ENCODE measurements at places on chromosomes 6 and 20.

- no peak for DNase-seq
Observed at GRCh38 chr6:12075067-12075563, 63.0 kb downstream of the HIVEP1 start.

DNA sequence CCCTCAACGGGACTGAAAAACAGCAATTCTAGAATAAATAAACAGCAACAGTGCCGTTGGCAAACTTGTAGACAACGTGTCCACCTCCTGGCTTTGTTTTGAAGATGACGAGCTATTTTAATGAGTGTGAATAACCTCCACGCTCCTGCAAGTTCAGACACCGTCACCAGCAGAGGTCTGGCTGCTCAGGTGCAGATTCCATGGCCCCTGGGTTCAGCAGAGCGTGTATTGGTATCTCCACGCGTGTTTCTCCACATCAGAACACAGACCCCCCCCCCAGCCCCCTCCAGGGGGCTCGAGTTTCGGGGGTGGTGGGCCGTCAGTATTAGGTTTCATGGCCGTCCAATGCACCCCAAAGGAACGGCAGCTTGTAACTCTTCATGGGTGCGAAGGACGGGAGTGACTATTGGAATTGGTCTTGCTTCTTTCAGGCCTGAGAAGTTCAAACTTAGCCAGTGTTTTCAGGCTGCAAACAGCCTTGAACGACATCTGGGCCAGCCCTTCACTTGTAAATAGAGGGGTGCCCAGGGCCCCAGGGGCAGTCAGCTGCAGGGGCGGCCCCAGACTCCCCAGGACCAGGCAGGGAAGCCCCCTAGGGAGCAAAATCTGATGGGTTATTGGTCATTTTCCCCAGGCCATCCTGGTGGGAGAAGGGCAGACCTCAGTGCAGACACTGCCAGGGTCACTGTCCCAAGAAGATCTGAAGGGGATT lies 308.6 kb downstream of the TAF4 start:
- no peak for DNase-seq

- no peak for DNase-seq
Observed at GRCh38 chr20:62482146-62482809, 6.5 kb upstream of the GATA5 start.

DNA sequence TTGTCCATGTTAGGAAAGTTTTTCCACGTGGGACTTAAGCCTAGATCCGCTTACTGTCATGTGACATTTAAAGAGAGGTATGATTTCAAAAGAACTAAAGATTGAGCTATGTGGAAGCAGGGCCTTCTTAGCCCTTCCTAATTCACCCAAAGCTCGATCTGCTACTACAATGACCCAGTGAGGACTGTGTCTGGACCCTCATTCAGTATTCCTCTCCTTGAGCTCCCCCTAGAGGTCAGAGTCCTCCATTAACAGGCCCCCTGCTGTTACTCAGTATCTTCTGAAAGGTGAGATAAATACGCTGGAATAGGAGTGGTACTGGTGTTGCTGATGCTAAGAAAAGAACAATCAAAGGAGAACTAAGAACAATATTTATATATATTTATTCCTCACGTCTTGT lies 414.0 kb downstream of the GJA1 start:
- DNase-seq, result no peak

GRCh38 chr6:43298565-43299337 lies 691 bp downstream of the SLC22A7 start:
- DNase-seq, result no peak

DNA sequence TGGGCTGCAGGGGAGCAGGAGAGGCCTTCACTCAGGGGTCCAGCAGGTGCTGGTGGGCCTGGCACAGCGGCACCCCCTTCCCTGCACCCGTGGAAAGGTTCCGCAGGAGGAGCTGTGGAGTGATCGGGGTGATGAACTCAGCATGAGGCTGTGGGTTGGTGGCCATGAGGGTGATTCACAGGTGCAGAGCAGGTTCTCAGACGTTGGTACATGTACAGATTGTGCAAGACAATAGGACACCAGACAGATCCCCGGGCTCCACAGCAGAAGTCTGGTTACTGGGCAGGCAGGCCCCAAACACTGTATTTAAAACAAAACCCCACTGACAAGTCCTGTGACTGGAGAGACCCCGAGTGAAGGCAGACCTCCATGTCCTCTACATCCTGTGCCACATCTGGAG lies 151.6 kb upstream of the CDH4 start:
- no peak for DNase-seq

DNA sequence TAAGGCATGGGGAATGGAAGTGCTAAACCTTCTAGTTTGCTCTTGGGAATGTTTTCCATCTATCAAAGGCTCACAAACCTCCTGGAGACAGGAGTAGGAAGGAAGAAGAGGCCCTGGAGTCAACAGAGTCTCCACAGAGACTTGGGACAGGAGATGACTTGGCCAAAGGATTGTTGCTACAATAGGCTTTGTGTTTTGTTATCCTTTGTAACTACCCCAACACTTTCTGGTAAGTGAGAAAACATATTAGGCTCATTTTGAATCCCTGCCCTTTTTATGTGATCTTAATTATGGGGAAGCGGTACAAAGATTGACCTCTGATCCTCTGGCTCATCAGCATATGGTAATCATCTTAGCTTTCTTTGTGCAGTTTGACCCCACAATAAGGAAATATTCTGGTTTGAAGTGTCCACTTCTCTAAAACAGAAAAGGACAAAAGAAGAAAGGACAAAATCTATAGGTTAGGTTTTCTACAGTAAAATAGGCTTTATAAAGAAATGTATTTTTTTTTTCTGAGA lies 24.1 kb upstream of the GTF3C6 start:
- no peak for DNase-seq

DNA sequence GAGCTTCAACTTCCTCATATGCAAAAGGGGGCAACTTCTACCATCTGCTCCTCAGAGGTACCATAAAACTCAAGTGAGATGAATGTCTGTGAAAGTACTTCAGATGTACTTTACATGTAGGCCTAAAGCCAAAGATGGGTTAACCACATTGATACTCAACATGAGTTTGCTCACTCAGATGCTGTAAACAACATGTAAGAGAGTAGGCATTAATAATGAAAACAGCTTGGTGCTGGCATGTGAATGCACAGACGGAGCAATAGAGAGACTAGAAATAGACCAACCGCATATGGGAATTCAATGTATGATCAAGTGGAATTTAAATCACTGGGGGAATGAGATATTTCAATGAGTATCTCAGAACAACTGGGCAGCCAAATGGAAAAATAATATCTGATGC lies 143.8 kb upstream of the CDYL start:
- DNase-seq, result no peak

DNA sequence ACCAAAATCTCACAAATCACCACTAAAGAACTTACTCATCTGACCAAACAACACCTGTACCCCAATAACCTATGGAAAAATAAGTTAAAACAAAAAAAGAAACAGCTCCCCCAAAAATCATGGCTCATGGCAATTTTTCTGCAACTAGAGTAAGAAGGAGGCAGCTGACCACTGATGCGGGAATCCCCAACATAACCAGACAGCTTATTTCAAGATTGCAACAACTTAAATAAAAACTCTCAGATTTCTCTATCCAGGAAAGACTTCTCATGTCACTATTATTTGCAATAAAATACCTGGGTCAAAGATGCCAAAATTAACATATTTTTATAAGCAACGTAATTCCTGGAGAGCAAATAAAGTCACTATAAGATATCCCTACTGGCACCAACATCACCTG lies 128.1 kb upstream of the LY86 start:
- no peak for DNase-seq

GRCh38 chr20:62190639-62191411 lies 8.0 kb downstream of the MTG2 start:
- no peak for DNase-seq

All from DMS79 treated with DMSO at 0.1 percent for 48 hours (cell line).